Hepatocyte (in vitro differentiated cells): ENCODE measurements at places on chromosomes 5 and 9. TPM values are rescaled to one million over a fixed set of nuclear protein-coding genes. Genes with fewer than 3 reads are reported as not detected.

Gene CDHR2
- 16.3 and 28.3 TPM in 2 replicates for polyA plus RNA-seq

Gene THOC3
- polyA plus RNA-seq = 62.0 and 66.3 TPM in 2 replicates

Gene KIF4B
- polyA plus RNA-seq = 0.05 TPM in 1 of 2 replicates, not detected in the other

Gene P4HA2
- 217 and 246 TPM in 2 replicates for polyA plus RNA-seq

Gene CDX1
- polyA plus RNA-seq = 43.3 and 46.9 TPM in 2 replicates

Gene PCDHB15
- 2.0 and 2.6 TPM in 2 replicates for polyA plus RNA-seq

Gene PCDHGA6
- 0.11 TPM in 1 of 2 replicates, not detected in the other for polyA plus RNA-seq

Gene MYOZ3
- 0.83 and 1.8 TPM in 2 replicates for polyA plus RNA-seq

Gene DENND1A
- polyA plus RNA-seq = 28.0 and 28.9 TPM in 2 replicates
